Pulmonary artery endothelial cell (primary cell): ENCODE measurements at places on chromosomes 2 and 18. TPM values are rescaled to one million over a fixed set of nuclear protein-coding genes. Genes with fewer than 3 reads are reported as not detected.

The CREG2 gene
- 0.81 and 1.6 TPM in 2 replicates for total RNA-seq

The DNAJC5G gene
- not detected in 2 replicates for total RNA-seq

The TXNDC2 gene
- under 0.01 TPM in 1 of 2 replicates, not detected in the other for total RNA-seq

The ALPG gene
- total RNA-seq = not detected in 2 replicates

The TMEFF2 gene
- 0.04 TPM in 1 of 2 replicates, not detected in the other for total RNA-seq

The SERPINB3 gene
- total RNA-seq = not detected in 2 replicates

The C18orf54 gene
- 6.9 and 14.8 TPM in 2 replicates for total RNA-seq

The PTGR3 gene
- total RNA-seq = 13.4 and 16.3 TPM in 2 replicates

The METTL4 gene
- 7.9 and 12.7 TPM in 2 replicates for total RNA-seq

The ERBB4 gene
- total RNA-seq = 0.07 and 0.11 TPM in 2 replicates
